ENCODE measurements at places on chromosomes 3 and 15.

- DNase-seq: no peak
Measured at GRCh38 chr3:46130631-46131310, 77.3 kb downstream of the CCR1 start.

DNA sequence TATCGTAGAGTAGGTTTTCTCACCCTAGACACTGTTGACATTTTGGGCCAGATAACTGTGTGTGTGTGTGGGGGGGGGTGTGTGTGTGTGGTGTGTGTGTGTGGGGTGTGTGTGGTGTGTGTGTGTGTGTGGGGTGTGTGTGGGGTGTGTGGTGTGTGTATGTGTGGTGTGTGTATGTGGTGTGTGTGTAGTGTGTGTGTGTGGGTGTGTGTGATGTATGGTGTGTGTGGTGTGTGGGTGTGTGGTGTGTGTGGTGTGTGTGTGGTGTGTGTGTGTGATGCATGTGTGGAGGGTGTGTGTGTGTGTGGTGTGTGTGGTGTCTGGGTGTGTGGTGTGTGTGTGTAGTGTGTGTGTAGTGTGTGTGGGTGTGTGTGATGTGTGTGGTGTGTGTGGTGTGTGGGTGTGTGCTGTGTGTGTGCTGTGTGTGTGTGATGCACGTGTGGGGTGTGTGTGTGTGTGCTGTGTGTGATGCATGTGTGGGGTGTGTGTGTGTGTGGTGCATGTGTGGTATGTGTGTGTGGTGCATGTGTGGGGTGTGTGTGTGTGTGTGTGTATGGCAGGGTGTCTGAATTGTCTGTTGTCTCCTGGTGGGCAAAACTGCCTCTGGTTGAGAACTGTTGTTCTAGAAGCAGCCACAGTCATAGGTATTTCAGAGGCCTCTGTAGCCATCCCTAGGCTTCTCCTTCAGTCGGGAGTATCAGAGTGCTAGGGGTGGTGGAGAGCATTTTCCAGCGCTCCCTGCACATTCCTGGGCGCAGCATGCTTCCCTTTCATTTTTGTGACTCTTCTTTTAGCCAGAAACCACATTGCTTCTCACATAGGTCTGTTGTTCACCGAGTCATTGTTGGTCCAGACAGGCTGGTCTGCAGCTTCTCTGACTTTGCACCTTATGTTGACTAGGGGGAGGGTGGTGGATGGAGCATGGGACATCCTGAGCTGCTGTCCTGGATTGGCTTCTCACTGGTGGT is 84.4 kb downstream of the THSD4 start:
- no peak for DNase-seq

DNA sequence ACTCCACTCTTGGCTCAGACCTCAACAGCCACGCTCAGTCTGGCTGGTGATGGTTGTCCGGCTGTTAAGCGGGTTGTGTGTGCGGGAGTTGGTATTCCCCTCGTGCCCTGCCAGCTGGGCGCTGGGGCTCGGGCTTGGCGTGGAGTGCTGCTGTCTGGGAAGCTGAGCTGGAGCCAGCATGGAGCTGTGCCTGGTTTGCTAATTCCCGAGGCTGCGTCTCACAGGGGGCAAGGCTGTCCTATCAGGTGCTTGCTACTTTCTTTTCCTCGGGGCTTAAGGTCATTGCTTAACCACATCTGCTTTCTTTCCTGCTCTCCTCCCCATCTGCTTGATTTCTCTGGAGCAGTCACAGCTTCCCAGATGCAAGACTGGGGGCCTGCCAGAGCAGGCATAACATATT is 29.9 kb downstream of the PDIA5 start:
- DNase-seq: no peak

DNA sequence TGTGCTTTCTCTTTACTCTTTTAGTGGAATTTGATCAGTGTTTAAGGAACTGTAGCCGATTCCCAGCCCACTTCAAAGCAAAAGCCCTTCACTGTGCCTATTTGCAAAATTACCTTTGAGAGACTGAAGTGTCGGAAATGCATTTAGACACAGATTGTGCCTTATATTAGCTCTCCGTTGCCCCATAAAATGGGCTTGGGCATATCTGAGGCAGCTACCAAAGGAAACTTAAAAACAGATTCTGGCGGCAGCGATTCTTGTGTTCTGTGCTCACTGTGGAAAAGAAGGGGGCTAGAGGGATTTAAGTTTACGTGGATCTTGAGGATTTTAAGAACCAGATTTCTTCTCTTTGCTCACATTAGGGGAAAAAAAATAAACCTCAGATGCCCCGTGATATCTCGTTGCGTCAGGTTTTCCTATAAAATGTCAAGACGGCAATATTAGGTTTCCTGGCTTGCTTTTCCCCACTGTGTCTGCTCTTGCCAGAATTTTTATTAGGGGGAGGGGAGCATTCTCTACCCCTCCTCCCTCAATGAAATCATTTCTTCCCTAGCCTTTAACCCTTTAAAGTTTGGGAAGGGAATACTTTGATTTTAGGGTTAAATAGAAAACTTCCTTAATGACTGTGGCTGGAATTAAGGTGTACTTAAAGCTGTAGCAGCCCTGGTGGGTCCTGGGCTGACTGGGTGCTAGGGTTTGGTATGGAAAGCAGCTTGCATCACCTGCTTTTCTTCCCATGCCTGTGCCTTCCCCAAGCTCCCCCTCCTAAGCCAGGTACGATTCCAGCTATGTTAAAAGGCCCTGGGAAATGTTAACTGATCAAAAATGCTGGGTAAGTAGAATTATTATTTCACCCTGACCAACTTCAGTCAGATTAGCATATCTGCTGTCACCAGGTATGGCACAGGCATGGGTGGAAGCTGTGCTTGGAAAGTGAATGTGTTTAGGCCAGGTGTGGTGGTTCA is 73.8 kb downstream of the SMAD3 start:
- no peak for DNase-seq

GRCh38 chr15:23642413-23643044 is 5.1 kb downstream of the MAGEL2 start:
- DNase-seq: peak; percentile 50

DNA sequence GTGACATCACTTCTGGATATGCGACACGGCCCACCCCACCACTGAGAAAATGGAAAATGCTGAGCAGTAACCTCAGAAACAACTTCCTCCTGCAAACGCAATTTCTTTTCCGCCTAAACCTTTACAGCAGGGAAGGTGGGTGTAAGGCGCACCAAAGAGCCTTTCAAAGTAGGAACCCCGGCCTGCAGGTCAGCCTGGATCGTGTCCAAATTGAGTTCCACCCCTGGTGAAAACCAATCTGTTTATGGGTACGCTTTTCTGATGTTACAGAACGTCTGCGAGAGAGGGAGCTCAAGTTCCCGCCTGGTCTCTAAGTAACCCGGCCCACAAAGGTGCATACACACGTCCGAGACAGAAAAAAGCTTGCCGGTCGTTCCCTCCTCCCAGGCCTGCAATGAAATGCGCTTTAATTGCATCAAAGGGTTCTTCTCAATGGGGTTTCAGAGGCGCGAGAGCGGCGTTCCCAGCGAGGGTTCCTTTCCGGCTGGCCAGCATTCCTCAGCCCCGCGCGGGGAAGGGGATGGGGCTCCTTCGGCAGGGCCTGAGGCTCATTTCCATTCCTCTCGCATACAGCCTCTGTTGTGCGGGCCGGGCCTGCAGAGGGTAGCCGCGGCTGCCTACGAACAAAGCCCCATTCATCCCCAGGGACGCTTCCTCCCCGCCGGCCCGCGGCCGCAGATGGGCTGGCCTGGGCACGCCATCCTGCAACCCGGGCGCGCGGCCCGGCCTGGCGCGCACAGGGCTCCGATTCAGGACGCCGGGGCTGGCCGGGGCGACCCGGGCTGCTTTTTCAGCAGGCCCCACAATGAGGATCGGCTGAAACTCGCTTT is 138.1 kb downstream of the TMCO5A start:
- peak; percentile 88 for DNase-seq

DNA sequence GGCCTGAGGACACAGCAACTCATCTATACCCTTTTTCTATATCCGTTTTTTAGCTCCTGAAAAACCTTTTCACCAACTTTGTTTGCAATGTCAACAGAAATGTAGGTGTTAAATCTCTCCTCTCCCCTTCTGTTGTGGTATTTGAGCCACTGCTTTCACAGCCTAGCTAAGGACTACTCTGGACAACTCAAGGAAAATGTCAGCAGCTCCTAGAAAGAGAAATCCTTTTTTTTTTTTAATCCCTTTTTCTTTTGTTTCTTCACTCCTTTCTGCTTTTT is 176.6 kb downstream of the KLHL25 start:
- no peak for DNase-seq

GRCh38 chr3:149460117-149460516 is 14.4 kb upstream of the TM4SF4 start:
- no peak for DNase-seq

DNA sequence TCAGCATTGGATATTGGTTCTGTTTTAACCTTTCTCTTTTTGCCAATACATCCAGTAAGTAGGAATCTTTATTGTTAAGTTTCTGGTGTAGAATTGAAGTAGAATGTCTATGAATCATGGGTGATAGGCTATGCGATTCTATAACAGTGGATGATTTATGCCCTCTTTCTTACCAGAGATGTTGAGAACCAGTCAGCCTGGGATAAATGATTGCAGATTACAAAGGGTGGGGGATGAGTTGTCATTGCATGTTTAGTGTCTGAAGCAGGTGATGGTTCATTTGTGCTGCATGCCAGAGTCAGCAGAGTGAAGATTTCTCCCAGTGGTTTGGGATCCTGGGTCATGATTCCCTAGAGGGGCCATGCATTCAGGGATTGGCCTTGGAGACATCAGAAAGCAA is 14.3 kb downstream of the RETNLB start:
- DNase-seq: no peak

GRCh38 chr15:59492389-59493377 is 54.7 kb downstream of the FAM81A start:
- DNase-seq: peak; percentile 57

DNA sequence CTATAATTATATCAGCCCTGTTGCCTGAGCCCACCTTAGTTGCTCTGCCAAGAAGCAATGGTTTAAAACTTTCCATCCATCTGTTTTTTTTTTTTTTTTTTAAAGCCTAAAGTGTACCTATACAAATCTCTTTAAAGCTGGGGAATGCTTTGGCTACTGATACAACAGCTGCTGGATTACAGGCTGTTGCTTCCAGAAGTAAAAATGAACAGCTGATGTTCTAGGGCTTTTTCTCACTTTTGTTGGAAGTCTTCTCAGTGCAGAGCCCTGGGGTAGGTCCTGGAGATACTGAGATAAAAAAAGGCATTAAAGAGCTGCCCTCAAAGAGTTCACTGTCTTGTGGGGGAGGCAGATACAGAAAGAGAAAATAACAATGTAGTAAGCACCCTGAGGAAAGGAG is 218.1 kb downstream of the NLGN1 start:
- DNase-seq: no peak

DNA sequence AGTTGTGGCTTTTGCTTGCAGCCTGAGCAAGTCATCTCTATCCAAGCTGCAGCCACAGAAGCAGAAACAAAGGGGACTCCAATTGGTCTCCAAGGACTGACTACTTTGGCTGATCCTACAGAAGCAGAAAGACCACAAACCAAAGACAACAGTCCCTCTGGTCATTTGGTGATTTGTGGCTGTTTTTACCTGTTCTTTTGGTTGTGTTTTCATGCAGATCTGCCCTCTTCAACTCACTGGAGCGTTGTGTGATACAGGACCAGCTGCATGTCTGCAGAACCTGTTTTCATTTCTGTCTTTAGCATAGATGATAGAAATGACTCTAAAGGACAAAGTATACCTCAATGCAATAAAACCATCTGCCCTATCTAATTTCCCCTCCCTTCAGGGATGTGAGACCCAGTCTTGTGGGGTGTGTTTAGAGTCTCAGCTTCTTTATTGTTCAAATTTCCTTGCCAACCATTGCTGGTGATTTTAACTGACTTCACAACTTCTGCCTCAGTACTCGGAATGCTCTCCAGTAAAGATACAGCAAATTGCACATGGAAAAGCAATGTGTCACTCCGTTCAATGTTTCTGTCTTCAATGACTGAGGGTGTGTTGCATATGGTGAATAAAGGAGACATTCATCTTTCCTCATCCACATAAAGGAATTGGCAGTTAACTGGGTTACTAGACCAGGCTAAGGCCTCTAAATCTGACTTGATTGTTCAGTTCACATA is 48.9 kb upstream of the SLC7A14 start:
- DNase-seq: no peak

DNA sequence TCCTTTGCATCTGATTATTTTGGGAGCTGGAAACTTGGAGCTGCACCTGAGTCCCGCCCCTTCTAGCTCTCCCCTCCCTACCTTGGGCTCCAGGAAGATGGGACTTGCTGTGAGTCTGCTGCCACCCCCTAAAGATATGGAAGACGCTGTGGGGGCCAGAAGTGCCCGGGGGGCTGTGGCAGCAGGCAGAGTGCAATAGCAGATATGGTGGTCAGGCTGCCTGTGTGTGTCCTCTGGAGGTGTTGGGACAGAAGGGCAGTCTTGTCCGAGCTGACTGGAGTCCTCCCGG is 485 bp downstream of the PAK6 start:
- DNase-seq: no peak

- no peak for DNase-seq
Measured at GRCh38 chr15:81843226-81843625, 202.6 kb downstream of the MEX3B start.

DNA sequence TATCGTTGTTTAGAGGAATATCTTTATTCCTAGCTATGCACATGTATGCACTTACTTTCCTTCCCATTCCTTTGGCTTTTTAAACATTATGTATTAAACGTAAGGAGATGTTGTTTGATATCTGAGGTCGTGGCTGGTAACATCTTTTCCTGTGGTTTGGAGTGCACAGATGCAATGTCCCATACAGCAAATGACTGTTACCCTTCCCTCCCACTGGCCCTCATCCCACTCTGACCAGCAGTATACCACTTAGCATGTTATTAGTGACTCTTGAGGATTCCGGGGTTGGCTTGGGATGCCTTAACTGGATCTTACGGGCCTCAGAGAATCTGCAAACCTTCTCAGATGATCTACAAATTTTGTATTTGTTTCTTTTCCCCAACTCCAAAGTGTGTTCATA is 34.5 kb downstream of the TGFBR2 start:
- no peak for DNase-seq

DNA sequence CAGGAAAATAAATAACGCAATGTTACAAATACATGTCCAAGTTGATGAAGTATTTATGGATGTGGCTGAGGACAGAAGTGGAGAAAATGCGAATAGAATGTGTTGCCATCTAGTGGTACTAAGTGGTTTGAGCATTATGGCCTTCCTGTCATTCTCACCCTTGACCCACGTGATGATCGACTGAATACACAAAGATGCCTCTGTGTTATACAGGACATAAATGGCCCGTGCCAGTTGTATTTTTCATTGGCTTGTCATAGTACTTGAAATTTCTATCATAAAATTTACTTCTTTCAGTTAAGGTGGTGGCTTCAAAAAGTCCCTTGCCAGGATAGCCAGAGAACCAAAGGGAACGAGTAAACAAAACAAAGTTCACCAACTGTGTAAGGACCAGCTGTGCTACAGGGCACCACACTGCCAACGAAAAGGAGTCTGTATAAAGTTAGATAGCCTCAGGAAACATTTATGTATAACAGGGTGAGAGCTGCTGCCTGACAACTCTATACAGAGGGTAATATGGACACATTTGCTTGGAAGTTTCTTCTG is 103.7 kb downstream of the MYH15 start:
- DNase-seq: peak; percentile 73

DNA sequence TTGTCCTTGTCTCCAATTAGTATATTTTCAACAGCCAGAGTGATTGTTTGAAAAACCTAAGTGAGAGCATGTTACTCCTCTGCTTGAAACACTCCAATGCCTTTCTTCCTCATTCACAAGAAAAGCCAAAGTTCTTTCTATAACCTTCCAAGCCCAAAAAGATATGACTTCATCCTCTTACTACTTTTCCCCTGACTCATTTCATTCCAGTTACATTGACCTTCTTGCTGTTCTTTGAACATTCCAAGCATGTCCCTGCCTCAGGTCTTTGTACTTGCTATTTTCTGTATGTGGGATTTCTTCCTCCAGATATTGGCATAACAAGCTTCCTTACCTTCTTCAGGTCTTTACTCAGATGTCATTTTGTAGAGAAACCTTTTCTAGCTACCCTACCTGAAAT is 28.3 kb downstream of the EHHADH start:
- DNase-seq: no peak

All from SW480 (cell line).